ENCODE measurements at places on chromosomes 5 and 9.

- DNase-seq: no peak
These were observed 105.2 kb downstream of the FRMD3 start for GRCh38 chr9:83432877-83433550.

GRCh38 chr9:134913041-134913712 is 4.5 kb downstream of the FCN1 start:
- no peak for DNase-seq

DNA sequence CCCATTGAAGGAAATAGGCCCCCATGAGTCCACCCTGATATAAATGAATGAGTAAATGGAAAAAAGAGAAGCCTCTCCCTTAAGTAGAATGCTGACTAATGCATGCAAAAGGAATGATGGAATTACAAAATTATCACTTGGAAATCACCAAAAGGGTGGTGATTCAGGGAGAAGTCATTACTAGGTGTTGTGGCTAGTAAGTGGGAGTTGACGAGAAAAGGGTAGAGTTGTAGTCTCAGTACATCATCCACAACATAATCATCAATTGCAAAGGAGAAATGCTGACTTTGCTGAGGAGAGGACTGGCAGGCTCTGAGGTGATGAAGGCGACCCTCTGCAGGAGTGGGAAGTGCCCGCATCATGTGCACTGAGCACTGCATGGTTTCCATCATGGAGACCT is 201.5 kb upstream of the S1PR3 start:
- DNase-seq: no peak

GRCh38 chr5:110342683-110343082 is 383.8 kb downstream of the TMEM232 start:
- DNase-seq: no peak

DNA sequence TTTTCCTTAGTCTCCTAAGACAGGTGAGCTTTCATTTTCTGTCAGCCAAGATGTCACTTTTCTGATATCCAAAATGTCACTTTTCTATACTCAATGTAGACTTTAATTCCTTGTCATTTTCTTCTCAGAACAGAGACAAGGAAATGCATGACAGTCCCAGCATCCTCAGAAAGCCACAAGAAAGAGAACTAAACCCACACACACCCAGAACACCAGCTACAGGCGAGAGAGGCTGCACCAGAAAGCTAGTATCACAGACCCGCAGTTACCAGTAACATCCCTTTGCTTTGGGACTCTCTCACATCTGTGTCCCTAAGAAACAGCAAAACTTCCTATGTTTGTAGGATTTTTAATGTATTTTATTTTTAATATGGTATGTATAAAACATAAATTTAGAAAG is 17.1 kb downstream of the TRMO start:
- DNase-seq: peak; percentile 26

- no peak for DNase-seq
These were observed 564.2 kb downstream of the ACTL7B start for GRCh38 chr9:108291586-108291932.

DNA sequence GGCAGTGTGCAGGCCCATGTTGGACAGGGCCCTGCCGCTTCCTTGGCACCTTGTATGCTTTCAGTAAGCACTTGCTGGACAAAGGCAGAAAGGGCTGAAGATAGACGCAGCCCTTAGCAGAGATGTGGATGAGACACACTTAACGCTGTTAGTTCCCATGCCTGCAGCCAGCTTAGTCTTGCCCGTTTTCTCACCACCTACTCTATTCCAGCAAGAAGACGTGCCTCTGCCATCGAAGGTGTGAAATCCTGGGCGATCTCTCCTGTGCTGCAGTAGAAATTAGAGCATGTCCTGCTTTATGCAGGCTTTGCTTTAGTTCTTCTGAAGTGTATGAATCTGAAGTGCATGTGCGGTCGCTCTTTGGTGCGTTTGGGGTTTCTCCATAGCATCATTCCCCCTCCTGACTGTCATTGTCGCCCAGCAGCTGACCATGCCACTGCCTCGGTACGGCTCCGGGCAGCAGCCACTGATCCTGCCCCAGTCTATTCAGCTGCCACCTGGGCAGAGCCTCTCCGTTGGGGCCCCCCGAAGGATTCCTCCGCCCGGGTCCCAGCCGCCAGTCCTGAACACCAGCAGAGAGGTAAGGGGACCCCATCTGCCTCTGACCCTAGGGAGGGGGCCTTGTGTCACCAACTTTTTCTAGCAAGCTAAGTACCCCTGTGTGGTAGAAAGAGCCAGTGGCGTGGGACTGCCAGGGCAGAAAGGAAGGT is 11.6 kb upstream of the POMT1 start:
- no peak for DNase-seq

- no peak for DNase-seq
These were observed 7.8 kb upstream of the CLTB start for GRCh38 chr5:176424181-176424580.

DNA sequence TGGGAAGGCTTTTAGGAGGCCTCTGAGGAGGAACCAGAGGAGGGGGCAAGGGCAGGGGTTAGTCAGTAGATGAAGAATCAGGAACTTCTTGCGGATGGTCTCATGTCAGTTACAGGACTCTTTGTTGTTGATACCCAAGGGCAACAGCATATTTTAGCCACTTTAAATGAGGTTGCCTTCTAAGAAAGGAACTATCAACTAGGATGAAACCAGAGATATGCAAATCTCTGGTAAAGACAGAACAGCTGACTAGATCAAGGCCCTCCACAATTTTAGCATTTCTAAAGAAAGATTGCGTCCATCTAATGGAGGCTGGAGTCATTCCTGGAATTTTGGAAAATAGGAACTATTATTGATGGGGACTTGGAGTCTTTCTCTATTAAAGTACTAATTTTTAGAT is 57.7 kb upstream of the KLF4 start:
- no peak for DNase-seq

DNA sequence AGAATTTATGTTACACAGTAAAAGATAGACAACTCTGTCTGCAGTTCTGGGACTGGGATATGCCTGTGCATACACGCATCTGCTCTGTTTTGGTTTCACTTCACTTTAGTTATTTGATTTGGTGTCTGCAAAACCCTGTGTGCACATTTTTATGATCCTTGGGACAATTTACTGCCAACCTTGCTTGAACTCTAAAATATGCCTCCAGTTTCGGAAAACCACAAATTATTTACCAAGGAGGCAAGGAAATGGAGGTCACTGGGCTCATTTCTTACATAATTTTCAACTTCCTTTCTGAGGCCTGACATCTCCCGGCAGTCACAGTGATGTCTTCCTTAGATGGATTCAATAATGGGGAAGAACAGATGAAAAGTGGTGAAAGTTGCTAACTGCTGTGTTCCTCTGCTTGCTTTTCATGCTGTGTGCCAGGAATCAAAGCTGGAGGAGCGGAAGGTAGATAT is 61.2 kb upstream of the TAF11L2 start:
- no peak for DNase-seq

DNA sequence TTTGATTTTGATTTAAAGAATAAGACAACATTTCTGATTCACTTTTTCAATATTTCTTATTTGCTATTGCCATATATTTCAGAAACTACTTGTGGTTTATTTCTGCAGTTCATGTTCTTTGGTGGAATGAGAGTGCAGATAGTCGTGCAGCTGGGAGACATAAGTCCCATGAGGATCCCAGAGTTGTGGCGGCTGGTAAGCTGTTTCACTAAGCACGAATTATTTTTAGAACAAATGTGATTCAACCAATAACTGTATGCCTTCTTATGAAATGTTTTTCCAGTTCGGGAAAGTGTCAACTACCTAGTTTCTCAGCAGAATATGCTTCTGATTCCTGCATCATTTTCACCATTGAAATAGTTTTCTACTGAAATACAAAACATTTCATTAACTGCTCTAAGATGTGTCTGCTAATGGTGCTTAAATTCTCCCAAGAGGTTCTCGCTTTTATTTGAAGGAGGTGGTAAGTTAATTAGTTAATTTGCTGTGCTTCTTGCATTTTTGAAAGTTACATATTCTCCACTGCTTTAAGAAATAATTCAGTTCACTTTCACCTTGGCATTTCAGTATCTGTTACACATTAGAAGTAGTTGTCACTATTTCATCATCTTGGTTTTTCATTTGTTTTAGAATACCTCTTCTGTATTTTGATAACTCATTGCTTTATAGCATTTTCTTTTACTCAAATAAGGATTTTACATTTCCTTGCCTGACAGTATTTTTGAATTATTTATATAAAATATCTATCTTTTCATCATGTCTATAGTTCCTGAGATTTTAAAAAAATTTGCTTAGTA is 9.0 kb downstream of the NIPSNAP3B start:
- no peak for DNase-seq

- DNase-seq: no peak
These were observed 57.7 kb downstream of the PDE6A start for GRCh38 chr5:149886692-149887470.

DNA sequence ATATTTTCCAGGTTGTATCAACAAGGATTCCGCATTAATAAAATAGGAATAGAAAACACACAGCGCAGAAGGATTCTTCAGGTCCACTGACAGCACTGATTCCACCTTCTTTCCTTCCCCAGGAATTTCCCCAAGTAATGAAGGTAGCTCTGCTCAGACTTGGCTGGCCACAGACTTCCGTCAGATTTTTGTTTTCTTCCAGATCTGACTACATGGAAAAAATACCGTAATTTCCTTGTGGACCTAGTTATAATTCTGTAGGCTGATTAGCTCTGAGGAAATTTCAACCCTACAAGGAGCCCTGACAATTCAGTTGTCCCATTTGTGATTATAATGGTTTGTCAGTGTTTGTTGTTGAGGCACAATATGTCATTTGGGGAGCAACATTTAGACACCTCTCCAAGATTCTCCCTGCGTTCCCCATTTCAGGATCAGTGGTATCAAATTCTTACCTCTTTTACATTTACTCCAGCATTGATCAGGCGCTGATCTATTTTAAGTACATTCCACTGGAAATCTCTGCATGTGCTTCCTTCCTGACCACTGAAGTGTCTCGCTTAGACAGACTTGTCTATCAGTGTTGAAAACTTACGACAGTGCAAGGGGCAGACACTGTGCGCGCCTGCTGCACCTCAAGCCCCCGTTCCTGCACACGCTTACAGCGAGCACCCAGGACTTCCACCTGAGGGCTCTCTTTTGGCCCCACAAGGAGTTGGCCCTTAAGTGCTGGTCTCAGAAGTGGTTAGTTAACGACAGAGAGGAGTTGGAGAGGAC is 94.8 kb downstream of the LHFPL2 start:
- no peak for DNase-seq

GRCh38 chr5:29051509-29051908 is 2013.1 kb upstream of the CDH9 start:
- no peak for DNase-seq

DNA sequence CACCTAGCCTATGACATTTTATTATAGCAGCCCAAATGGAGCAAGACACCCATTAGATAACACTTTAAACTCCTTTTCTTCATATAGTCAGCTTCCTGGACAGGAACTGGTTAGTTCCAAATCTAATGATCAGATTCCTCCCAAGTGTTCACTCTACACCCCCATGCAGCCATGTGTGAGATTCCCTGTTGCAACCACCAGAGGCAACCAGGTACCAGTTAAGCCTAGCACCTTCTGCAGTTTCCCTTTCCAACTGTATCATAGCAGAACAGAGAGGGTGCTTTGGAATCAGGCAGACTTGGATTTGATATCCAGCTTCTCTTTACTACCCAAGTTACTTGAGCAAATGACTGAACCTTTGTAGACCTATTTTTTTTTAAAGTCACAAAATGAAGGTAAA is 296.6 kb upstream of the PCSK5 start:
- no peak for DNase-seq

Measured in GDM1 (cell line).